ENCODE measurements at places on chromosomes 6 and 20. TPM values are rescaled to one million over a fixed set of nuclear protein-coding genes. Genes with fewer than 3 reads are reported as not detected.

- no peak for DNase-seq
Observed at GRCh38 chr6:4323322-4323721, 187.9 kb upstream of the ECI2 start.

DNA sequence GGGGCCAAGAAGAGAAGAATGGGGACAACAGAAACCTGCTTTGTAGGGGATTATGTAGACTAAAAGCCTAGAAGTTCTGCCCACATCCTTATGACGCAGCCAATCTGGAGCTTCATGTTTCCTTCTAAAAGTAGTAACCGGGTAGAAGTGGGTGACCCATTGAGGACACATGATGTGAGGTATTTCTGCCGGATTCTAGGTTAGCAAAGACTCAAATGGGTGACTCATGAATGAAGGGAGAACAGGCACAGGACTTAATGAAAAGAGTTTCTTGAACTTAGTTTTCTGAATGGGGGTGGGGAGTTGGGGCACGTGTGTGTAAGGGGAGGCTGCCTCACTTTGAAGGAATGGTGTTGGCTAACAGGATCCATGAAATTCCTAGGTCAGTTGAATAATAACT, 68.8 kb downstream of the CDS2 start:
- no peak for DNase-seq

DNA sequence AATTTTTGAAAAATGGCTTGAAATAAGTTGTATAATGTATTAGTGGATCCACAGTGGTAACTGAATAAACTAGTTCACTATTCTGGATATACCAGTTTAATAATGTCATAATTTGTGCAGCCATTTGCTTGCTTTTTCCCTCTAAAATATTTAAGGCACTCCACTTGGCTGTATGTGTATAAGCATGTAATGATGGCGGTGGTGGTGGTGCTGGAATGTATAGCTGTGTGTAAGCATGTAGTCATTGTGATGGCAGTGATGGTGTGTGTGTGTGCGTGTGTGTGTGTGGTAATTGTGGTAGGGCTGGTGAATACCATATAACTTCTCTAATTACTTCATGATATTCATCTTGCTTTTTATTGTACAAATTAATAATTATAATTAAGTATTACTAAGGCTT, 89.2 kb upstream of the HIVEP1 start:
- no peak for DNase-seq

- no peak for DNase-seq
Observed at GRCh38 chr6:158039571-158040050, 57.9 kb downstream of the SYNJ2 start.

GRCh38 chr6:43983632-43984031, 143.6 kb downstream of the MRPL14 start:
- peak; percentile 46 for DNase-seq

DNA sequence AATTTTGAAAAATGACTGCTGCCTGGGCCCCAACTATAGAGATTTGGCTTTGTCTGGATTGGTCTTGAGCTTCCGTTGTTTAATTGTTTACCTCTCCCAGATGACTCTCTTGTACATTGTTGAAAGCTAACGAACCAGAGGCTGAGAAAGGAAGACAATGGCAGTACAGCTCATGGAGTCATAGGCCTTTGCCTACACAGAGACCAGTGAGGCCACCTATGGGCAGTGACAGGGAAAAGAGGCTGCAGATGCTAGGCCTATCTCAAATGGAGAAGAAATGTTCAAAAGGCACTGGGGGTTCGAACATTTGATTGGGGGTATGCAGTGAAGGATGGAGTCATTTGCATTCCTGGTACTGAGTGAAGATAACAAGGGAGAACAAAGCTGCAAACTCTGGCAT, 29.1 kb downstream of the OPN5 start:
- DNase-seq: no peak

DNA sequence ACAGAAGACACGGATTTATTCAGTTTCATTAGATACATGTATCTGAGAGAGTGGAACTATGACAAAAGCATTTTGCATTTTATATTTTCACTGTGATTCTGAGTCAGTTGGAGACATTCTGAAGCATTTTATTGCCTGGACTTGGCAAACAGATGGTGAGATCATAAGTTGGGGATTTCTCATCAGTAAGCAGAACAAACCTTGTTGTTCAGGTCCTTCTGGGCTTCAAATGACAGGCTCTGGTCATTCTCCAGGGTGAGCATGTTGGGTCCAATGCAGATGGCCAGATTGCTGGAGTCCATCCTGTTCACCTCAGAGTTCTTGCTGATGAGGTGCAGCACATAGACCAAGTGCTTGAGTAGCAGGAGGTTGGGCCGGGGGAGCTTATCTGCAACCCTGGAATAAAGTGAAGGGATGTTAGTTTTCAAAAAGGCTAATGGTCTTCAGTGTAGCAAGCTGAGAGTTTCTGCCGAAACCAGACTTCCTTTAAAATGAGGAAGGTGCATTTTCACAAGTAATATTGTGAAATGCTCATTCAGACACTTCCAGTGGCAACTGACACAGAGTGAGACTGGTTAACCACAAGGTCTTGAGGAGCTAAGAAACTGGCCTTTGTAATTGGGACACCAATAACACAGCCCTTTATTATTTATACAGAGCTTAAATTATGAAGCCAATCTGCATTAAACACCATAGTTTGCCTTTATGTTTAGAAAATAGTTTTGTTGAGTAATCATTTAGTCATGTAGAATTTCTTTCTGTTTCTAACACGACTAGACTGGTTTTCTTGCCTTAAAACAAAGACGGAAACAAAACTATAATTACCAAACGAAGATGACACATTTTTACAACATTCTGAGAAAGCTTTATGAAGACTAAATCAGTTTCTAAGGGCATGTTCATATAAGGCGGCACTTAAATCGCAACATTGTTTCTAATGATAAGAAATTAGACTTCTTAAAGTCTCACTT, 5.6 kb downstream of the TAGAP start:
- DNase-seq: no peak

DNA sequence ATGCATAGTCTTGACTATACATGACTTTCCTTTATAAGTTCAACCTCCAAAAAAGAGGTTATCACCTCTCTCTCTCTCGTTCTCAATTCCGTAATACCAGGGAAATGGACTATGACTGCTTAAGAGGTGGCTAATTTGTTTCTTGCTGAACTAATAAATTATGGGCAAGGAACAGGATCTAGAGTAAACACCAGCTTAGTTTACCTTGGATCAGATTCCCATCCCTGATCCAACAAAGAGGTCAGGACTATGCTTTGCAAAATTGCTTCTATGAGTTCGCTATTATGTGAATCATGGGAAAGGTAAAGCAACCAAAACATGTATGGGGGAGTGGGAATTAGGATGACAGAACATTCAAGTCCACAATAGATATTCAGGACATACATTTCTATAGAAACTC, 630.7 kb downstream of the HACE1 start:
- DNase-seq: no peak

DNA sequence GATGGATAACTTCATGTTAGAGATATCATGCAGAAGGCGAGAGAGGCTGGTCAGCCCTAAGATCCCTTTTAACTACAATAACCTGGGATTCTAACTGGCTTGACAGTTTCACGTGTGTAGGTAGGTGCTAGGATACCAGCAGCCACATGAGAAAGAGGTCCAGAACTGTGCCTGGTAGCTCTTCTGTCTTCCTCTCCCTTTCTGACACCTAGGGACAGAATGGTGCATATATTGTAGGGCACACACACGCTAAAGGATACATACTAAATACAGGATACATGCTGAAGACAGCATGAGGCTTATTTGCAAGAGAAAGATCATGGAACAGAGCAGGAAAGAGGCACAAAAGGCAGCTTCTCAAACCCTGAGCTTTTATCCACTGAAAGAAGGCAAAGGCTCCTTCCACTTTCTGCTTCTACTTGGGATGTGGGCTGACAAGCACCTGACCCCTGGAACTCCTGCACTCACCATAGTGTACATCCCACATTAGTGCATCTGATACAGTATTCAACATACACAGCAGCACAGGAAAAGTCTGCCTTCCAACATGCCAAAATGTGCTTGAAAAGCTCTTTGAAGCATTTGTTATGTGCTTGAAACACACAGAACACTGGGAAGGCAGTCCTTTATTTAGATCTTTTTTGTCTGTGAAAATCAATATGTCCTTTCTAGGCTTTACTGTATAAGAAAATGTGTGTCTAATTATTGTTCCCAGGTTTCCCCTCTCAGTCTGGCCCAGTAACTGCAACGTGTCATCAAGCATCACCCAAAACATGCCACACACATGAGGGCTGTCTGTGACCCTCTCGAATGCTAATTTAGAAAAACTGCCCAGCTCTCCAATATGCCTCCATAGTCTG, 3.2 kb downstream of the SLC22A23 start:
- DNase-seq: peak; percentile 43

Gene PRICKLE4
- polyA plus RNA-seq: 3.7 TPM

Gene MICAL1
- polyA plus RNA-seq: 170 TPM

- DNase-seq: no peak
Observed at GRCh38 chr6:56570413-56571359, 72.0 kb downstream of the DST start.

- no peak for DNase-seq
Observed at GRCh38 chr6:18324706-18325042, 60.3 kb upstream of the DEK start.

DNA sequence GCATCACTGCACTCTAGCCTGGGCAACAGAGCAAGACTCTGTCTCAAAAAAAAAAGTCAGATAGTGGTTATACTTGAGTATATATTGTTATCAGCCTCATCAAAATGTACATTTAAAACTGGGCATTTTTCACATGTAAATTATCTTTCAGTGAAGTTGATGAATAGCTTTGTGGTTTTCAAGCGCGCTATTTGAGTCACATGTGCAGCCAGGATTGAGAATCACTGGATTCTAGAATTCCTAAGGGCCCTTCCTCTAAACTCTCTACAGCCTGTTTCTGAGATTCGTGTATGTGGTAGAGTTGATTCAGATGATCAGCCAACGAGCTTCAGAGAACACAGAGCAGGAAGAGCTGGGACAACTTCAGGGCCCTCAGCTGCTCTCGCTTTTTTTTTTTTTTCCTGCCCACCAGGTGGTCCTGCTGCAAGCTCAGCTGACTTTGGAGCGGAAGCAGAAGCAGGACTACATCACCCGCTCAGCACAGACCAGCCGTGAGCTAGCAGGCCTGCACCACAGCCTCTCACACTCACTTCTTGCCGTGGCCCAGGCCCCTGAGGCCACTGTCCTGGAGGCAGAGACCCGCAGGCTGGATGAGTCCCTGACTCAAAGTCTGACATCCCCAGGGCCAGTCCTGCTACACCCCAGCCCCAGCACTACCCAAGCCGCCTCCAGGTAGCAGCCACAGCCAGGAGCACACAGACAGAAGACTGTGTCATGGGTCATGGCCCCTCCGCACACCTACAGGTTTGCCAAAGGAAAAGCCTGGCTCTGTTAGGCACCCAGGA, 18.3 kb downstream of the C20orf173 start:
- no peak for DNase-seq

- no peak for DNase-seq
Observed at GRCh38 chr6:52426667-52427066, 6.5 kb downstream of the EFHC1 start.

GRCh38 chr20:51643390-51643789, 100.9 kb upstream of the NFATC2 start:
- no peak for DNase-seq

- DNase-seq: no peak
Observed at GRCh38 chr20:12762725-12763124, 246.0 kb upstream of the SPTLC3 start.

- DNase-seq: no peak
Observed at GRCh38 chr6:81786150-81786549, 33.7 kb upstream of the TENT5A start.

Gene PAK5
- 1.6 TPM for polyA plus RNA-seq

Gene C4B
- polyA plus RNA-seq: 91.2 TPM

- DNase-seq: peak; percentile 39
Observed at GRCh38 chr6:36627801-36628246, 33.7 kb downstream of the SRSF3 start.

- DNase-seq: no peak
Observed at GRCh38 chr6:67888886-67889681, 746.0 kb upstream of the ADGRB3 start.

Gene SUPT3H
- polyA plus RNA-seq: 12.0 TPM

GRCh38 chr6:160055378-160055777, 66.2 kb upstream of the SLC22A1 start:
- DNase-seq: no peak

GRCh38 chr6:35185971-35186370, 27.8 kb upstream of the SCUBE3 start:
- no peak for DNase-seq

GRCh38 chr6:4732691-4733315, 43.4 kb upstream of the CDYL start:
- peak; percentile 74 for DNase-seq

DNA sequence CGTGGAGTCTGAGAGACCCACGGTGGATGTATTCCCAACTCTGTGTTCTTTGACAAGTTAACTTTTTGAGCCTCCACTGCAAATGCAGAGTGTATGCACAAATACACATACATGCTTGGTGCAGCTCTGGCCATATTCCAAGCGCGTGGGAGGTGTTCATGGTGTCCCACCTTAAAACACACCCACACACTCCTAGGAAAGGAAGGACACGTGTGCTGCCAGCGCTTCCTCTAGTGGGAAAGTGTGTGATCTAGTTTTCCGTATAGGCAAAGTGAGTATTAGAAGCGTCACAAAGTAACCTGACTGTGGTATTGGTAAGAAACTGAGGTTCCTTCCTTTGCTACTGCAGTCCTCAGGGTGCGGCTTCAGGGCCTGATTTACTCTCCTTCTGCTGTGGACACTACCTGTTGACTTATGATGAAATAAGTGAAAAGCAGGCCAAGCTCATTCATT, 36.0 kb upstream of the MPC1 start:
- DNase-seq: no peak

Gene CTAGE9
- 0.73 TPM for polyA plus RNA-seq

- no peak for DNase-seq
Observed at GRCh38 chr20:48706710-48707365, 121.0 kb downstream of the PREX1 start.

- no peak for DNase-seq
Observed at GRCh38 chr20:48841196-48841874, 13.5 kb upstream of the PREX1 start.

Gene GTF2H4
- 24.4 TPM for polyA plus RNA-seq

Gene HLA-DRA
- 380 TPM for polyA plus RNA-seq

- no peak for DNase-seq
Observed at GRCh38 chr6:72272958-72273357, 348.9 kb upstream of the KCNQ5 start.

Gene HLA-DQB1
- polyA plus RNA-seq: 23.7 TPM

Gene RAD21L1
- not detected for polyA plus RNA-seq

Gene TASP1
- polyA plus RNA-seq: 12.8 TPM

Gene CCR6
- polyA plus RNA-seq: 5.9 TPM

GRCh38 chr6:131754715-131755567, 44.1 kb upstream of the CTAGE9 start:
- DNase-seq: no peak
